ENCODE measurements at places on chromosomes 7 and 10. TPM values are rescaled to one million over a fixed set of nuclear protein-coding genes. Genes with fewer than 3 reads are reported as not detected.

The LRRTM3 gene
- polyA plus RNA-seq, result 2.2 TPM

The ARMC3 gene
- polyA plus RNA-seq, result not detected

The ZCCHC24 gene
- polyA plus RNA-seq, result 68.8 TPM

The RAMP3 gene
- polyA plus RNA-seq, result 3.4 TPM

The TMEM270 gene
- polyA plus RNA-seq, result not detected

The NPTX2 gene
- polyA plus RNA-seq, result 7.4 TPM

The ZNF746 gene
- polyA plus RNA-seq, result 9.7 TPM

The PRR15 gene
- polyA plus RNA-seq, result not detected

The NEUROG3 gene
- polyA plus RNA-seq, result not detected

The PTN gene
- 44.9 TPM for polyA plus RNA-seq

The REEP3 gene
- 13.5 TPM for polyA plus RNA-seq

The GHRHR gene
- 0.54 TPM for polyA plus RNA-seq

The SYT15 gene
- polyA plus RNA-seq, result 5.2 TPM

The CLEC2L gene
- 2.5 TPM for polyA plus RNA-seq

The DNAJB6 gene
- polyA plus RNA-seq, result 121 TPM

The SP8 gene
- 0.04 TPM for polyA plus RNA-seq
